ENCODE measurements at places on chromosomes 4 and X. TPM values are rescaled to one million over a fixed set of nuclear protein-coding genes. Genes with fewer than 3 reads are reported as not detected.

DNA sequence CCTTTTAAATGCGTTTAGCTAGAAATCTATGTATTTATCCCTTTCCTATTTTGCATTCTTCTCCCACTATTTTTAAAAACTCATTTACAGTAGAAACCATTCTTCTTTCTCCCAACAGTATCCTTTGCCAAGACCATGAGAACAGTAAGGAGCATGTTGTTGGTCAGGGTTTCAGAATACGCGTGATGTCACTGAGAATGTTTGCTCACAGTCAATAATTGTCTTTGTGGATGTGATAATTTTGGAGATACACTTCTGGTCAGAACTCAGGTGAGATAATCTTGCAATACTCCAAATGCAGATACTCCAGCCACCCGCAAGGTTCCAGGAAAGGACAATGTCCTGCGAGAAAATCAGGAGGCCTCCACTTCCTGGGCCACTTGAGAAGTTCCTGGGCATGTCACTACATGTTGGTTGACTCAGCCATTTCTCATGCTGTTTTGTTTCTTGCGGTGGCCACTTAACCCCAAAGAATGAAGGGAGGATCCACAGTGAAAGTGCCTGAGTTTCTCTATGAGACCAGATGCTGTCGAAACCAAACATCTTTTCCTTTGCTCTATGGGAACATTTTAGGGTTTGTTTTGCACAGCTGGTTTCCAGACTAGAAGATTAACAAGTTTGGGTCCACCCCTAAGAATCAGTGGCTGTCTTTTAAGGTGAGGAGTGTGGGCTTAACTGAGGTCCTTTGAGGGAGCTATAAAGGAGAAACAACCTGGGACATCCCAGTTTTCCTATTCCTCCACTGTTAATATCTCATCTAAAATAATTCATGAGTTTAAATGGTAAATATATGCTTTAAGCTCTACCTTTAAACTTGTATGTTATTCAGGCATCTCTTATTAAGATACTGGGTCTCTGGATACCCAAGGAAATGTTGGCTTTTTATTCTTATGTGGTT lies 116.0 kb downstream of the SOWAHB start:
- peaks cover 9% of the 10 kb centered on the region for H3K36me3 ChIP-seq
- H3K4me1 ChIP-seq = no peaks in the 10 kb centered on the region
- H3K4me3 ChIP-seq = no peak overlapping the region
- H3K27ac ChIP-seq = no peak overlapping the region
- no peak for DNase-seq
- H3K27me3 ChIP-seq = no peaks in the 10 kb centered on the region

- no peaks in the 10 kb centered on the region for H3K36me3 ChIP-seq
- peak overlapping the region; percentile 51 for H3K27ac ChIP-seq
- no peak overlapping the region for H3K4me3 ChIP-seq
- peaks cover 12% of the 10 kb centered on the region for H3K4me1 ChIP-seq
- no peaks in the 10 kb centered on the region for H3K27me3 ChIP-seq
Observed at GRCh38 chrX:38878641-38879340, 77.5 kb downstream of the MID1IP1 start.

DNA sequence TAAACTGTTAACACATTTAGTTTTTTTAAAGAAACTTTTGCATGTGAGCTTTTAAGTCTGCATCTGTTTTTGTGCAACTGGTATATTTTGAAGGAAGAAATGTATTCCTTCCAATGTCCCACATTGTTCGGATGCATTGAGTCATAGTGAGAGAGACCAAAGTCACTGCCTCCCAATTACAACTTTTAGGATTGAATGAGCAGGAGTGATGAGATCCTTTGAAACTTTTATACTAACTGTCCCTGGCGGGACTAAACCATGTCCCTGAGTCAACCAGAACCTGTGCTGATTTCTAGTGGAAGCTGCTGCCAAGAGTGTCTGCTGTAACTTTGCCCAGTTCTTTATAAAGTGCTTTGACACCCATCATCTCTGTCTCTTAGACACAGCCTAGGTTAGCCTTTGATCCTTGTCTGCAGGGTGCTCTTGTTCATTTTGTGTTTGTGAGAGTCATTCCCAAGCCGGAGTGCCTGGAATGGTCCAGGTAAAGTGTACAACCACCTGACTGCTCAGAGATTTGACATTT lies 122.7 kb downstream of the ZNF518B start:
- DNase-seq = no peak
- peaks cover 8% of the 10 kb centered on the region for H3K4me1 ChIP-seq
- no peak overlapping the region for H3K4me3 ChIP-seq
- H3K27me3 ChIP-seq = peaks cover 40% of the 10 kb centered on the region
- H3K27ac ChIP-seq = no peak overlapping the region

GRCh38 chr4:52943677-52944076 lies 81.6 kb downstream of the RASL11B start:
- no peaks in the 10 kb centered on the region for H3K27me3 ChIP-seq
- H3K4me1 ChIP-seq = peaks cover 65% of the 10 kb centered on the region
- DNase-seq = no peak
- no peak overlapping the region for H3K4me3 ChIP-seq

- no peaks in the 10 kb centered on the region for H3K27me3 ChIP-seq
- H3K4me3 ChIP-seq = no peak overlapping the region
- H3K36me3 ChIP-seq = no peaks in the 10 kb centered on the region
- H3K27ac ChIP-seq = no peak overlapping the region
- no peak for DNase-seq
Observed at GRCh38 chrX:16305187-16305586, 137.9 kb downstream of the MAGEB17 start.

DNA sequence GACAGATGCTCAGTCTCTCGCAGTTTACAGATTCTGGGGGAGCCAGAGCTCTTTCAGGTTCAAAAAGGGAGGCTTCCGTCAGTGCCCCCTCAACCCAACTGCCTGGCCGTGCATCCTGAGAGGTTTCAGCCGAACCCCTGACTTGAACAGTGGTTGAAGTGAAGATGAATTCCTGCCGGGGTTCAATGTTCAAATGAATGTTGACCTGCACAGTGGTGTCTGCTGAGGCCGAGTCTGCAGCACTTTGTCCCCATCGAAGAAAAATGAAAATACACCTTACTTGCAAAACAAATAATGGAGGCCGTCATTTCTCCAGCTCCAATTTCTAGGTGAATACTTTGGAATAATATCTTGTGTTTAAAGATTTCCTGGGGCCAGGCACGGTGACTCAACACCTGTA lies 33.7 kb downstream of the GYG2 start:
- H3K4me3 ChIP-seq = no peak overlapping the region
- no peaks in the 10 kb centered on the region for H3K4me1 ChIP-seq
- H3K27ac ChIP-seq = no peak overlapping the region
- H3K36me3 ChIP-seq = no peaks in the 10 kb centered on the region

GRCh38 chr4:134215620-134216344 lies 14.2 kb upstream of the PABPC4L start:
- no peaks in the 10 kb centered on the region for H3K4me1 ChIP-seq
- no peak overlapping the region for H3K27ac ChIP-seq
- no peak for DNase-seq

- no peak overlapping the region for H3K4me3 ChIP-seq
- H3K27ac ChIP-seq = no peak overlapping the region
- no peaks in the 10 kb centered on the region for H3K27me3 ChIP-seq
- DNase-seq = no peak
- no peaks in the 10 kb centered on the region for H3K36me3 ChIP-seq
- H3K4me1 ChIP-seq = no peaks in the 10 kb centered on the region
Observed at GRCh38 chrX:37955273-37955672, 51.1 kb upstream of the SYTL5 start.

- DNase-seq = no peak
- no peaks in the 10 kb centered on the region for H3K36me3 ChIP-seq
- H3K27me3 ChIP-seq = peaks cover 4% of the 10 kb centered on the region
- no peaks in the 10 kb centered on the region for H3K4me1 ChIP-seq
- H3K27ac ChIP-seq = no peak overlapping the region
- no peak overlapping the region for H3K4me3 ChIP-seq
Observed at GRCh38 chr4:2085496-2085901, 26.4 kb downstream of the NAT8L start.

DNA sequence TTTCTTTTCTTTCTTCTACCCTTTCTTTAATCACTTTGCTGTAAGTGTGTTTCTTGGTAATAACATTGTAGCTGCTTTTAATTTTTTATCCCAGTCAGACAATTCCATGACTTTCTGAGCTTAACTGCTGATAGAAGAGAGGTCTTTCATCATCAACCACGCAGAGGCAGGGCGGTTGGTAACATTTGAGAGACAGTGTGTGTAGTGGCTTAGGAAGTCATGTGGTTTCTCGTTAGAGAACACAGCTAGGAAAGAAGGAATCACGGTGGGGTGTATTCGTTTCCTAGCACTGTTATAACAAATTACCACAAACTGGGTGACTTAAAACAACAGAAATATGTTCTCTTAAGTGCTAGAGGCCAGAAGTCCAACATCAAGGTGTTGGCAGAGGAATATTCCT lies 11.5 kb downstream of the PRPS2 start:
- no peak for DNase-seq
- H3K27me3 ChIP-seq = no peaks in the 10 kb centered on the region
- H3K27ac ChIP-seq = no peak overlapping the region
- H3K4me1 ChIP-seq = no peaks in the 10 kb centered on the region
- no peak overlapping the region for H3K4me3 ChIP-seq

DNA sequence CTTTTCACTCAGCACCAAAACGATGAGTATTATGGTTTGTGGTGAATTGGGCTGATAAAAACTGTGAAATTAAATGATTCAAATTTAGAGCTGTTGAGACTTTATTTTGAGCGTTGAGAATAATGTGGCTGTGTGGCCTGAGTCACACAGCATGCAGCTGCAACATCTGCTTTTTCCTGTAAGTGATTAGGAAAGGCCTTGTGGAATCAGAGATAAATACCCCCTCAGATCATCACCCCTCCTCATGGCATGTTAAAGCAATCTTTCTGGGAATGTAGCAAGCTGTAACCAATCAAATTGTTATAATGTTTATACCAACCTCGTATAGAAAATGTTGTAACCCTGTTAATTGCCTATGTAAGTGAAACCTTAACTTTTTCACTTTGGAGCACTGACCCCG lies 90.0 kb upstream of the GRPR start:
- H3K36me3 ChIP-seq = no peaks in the 10 kb centered on the region
- no peaks in the 10 kb centered on the region for H3K27me3 ChIP-seq
- no peaks in the 10 kb centered on the region for H3K4me1 ChIP-seq
- DNase-seq = no peak

DNA sequence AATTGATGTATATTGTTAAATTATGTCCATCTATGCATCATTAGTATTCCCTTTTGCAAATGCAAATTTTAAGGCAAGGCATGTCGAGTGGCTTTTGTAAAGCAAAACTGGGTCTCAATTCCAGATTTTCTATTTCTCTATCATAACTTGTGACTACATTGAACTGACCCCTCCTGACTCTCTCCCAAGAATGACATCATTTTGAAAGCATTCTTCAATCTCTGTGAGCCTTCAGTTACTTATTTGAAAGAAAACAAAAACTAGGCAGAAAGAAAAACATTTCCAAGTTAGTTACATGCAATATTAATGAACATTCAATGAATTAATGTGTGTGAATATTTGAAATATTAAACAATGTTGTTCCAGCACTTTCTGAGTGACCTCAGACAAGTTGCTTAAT lies 314.3 kb upstream of the CLNK start:
- DNase-seq = no peak
- H3K4me1 ChIP-seq = no peaks in the 10 kb centered on the region
- no peak overlapping the region for H3K27ac ChIP-seq

LCORL gene
- total RNA-seq = 5.3 TPM

AFP gene
- not detected for total RNA-seq

UGT2A1 gene
- total RNA-seq = not detected

GAR1 gene
- total RNA-seq = 8.6 TPM

ACE2 gene
- 14.0 TPM for total RNA-seq

PHOX2B gene
- total RNA-seq = not detected
